Substantia nigra (tissue), 51 donors: ENCODE measurements at places on chromosomes 5 and 9.

DNA sequence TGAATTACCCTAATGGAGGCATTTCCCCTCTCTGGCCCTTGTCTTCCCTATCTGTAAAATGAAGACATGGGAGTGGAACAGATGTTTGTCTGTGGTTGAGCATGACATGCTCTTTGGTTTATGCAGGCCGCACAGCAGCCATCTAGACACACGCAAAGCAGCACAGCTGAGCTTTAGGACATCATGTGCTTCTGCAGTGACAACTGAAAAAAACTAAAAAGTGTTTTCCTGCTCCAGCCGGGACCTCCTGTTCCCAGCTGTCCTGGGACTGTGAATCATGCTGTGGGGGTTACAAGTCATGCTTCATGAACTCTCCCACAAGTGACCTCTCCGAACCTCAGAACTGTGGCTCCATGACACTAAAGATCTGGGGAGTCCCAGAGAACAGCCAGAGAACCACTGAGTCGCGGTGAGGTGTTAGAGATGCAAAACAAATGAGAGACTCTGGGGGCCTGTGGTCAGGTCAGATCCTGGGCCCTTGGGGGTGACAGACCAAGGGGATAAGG, 1.7 kb downstream of the SMIM3 start:
- DNase-seq: no peak

- DNase-seq: no peak
Measured at GRCh38 chr5:97192580-97193354, 9.7 kb upstream of the RIOK2 start.

DNA sequence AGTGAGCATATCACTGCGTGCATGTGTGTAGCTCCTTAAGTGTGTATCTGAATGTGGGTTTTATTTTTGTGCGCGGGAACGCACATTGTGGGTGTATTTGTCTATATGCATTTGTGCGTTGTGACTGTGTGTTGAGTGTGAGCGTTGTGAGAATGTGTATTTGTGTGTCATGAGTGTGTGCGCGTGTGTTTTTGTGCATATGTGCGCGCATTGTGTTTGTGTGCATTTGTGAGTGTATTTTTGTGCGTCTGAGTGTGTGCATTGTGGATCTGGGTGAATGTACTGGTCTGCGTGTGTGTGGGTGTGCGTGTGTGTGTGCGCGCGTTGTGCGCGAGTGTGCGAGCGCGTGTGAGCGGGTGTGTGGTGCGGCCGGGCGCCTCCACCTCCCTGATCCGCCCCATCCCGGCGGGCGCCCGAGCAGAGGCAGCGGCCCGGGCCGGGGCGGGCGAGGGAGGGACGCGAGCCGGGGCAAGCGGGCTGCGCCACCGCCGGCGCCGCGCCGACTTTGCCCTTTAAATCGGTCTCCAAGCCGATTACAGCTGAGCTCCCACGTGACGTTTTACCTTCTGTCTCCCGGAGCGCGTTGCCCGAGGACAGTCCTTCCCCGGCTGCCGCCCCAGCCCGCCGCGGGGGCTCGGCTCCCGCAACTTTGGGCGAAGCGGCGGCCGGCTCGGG, at the start of gene RASGRF2:
TSS of gene RASGRF2 (plus strand) at position 596 of the 675 bp plus-strand sequence. CDS start 376 bp downstream, outside the sequence.
- DNase-seq: no peak

DNA sequence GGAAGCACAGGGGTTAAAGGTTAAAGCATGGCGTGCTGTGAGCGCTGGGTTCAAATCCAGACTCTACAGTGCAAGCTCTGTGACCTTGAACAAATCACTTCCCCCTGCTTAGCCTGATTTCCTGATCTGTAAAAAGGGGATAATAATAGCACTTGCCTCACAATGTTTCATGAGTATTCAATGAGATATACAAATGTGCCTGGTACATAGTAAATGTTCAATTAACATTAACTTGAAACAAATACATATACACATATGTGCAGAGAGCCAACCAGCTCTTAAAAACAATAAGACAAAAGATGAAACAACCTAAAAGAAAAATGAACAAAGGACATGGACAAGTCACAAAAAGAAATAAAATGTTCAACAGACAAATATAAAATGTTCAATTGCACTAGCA, 4.0 kb downstream of the CIZ1 start:
- no peak for DNase-seq

GRCh38 chr9:87383344-87384150, 114.1 kb upstream of the DAPK1 start:
- no peak for DNase-seq

- DNase-seq: no peak
Measured at GRCh38 chr5:13551645-13552044, 392.8 kb downstream of the DNAH5 start.

GRCh38 chr9:107548298-107549142, 59.0 kb upstream of the KLF4 start:
- DNase-seq: no peak

DNA sequence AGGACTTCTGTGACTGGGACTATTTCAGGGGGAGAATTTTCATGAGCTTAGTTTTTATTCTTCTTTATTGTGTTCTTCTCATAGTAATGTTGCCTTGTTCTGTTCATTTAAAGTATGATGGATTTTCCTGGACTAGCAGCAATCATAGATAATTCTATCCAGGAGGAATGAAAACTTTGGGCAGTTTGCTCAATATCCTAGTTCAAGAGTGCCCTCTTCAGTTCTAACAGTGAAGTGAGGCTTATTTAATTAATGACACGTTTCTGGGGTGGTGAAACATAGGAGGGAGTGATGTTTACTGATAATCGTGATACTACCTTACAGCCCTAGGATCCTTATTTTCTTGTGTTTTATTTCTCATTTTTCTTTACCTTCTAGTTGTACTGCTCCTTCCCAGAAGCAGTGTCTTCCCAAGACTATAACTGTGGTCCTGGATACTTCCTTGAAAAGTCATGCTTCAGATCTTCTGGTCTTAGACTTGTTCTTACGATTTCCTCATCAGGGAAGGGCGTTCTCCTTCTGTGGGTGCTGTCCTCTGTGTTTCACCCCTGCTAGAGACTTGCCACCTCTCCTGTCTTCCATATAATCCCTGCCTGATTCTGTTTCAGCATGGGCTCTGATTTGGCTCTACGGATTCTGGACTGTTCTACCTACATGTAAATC, 57.4 kb downstream of the CFAP95 start:
- no peak for DNase-seq

GRCh38 chr5:168697034-168697720, 118.0 kb upstream of the PANK3 start:
- DNase-seq: no peak

DNA sequence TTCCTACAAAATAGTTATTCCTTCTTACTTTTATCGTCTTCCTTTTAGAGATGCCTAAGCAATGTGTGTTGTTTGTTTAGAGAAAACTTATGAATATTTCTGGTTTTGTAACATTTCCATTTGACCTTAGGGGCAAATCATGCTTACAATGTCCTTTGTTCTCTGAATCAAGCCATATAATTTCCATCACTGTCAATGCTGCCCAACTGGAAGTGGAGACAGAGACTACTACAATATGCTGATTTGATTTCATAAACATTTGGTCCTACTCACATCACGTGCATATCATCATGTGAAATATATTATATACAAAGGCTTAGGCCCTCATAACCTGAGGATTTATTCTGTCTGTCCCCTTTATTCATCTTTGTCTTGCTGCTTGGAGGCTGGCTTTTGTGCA, 183.2 kb upstream of the CD180 start:
- DNase-seq: no peak

GRCh38 chr9:137678202-137678601, 59.4 kb downstream of the EHMT1 start:
- no peak for DNase-seq

DNA sequence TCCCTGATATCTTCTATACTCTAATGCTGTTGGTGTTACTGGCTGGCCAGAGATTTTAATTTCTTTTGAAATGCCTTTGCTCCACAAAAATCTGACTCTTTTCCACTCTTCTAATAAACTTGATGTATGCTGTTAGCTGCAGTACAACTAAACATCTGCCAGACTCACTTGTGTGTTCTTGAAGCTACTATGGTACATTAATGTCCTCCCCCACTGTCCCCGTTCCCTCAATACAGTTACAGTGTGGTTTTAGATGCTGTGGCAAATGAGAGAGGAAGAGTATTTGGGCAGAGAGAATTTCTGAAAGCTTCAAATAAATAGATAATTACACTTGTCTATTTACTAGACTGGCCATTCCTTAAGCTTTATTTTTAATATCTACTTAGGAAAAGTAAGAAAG, 18.3 kb upstream of the ERAP1 start:
- DNase-seq: no peak

DNA sequence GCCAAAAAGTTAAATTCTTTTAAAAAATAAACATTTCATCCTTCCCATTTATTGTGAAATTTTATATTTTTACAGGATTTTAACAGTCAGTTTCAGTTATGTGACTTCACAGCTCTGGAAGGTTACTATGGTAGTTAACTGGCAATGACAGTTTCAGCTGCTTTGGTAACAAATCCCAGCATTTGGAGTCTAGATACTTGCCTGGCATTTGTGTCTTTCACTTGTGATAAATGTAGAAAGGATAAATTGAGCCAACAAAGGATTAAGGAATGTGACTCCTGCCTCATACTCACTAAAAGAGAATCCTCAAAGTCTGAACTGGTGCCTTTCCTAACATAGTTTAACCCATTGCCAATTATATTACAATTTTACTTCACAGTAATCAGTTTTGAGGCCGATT, 315.5 kb downstream of the FER start:
- DNase-seq: no peak

DNA sequence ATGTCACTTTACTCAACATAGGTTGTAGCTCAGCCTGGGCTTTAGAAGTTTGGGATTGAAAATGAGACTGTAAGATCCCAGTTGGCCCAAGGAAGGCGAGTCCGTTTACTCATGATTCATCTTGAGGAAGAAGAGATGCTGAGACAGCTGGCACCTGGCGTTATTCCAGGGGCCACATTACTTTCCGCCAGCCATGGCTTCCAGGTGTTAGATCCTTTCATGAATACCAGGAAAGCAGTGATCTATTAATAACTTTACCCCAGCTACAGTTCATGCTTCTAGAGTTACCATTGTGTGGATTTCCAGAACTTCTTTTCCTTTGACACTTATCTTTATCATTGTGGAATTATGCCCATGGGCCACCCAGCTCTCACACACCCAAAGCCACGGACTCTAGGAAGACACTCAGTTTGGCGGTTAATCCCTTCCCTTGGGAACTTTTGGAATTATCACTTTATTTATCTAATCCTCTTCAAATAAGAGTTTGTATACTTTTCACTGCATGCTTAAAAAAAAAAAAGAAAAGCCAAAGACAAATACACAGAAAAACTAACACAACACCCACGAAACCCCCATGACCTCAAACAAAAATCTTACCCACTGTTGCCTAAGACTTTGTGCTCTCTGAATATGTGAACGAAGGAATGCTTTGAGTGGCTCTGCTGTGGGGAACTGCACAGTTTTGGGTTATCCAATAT, 26.9 kb downstream of the RAI14 start:
- DNase-seq: no peak

- no peak for DNase-seq
Measured at GRCh38 chr5:78886341-78887230, 98.5 kb downstream of the ARSB start.

- DNase-seq: no peak
Measured at GRCh38 chr5:68303038-68303738, 87.6 kb downstream of the PIK3R1 start.

- DNase-seq: no peak
Measured at GRCh38 chr5:26757941-26758340, 280.4 kb downstream of the CDH9 start.

DNA sequence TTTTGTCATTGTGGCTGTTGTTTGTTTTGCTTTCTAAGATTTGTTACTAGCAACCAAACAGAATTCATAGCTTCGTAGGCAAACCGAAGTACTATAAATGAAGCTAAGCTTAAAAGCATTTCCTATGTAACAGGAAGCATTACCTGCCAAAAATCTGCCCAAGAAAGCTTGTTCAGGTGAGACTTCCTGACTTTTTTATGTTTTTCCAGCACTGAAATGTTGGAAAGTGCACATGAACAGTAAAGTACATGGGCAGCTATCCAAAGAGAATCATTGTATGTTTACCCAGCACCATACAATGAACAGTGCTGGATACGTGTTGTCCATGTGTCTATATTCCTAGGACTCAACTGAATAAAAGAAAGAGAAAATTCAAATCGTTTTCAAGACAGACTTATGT, 247.1 kb downstream of the NFIB start:
- DNase-seq: no peak

GRCh38 chr5:53542926-53543325, 17.5 kb upstream of the NDUFS4 start:
- no peak for DNase-seq

GRCh38 chr5:10578869-10579268, 15.0 kb downstream of the ANKRD33B start:
- no peak for DNase-seq

DNA sequence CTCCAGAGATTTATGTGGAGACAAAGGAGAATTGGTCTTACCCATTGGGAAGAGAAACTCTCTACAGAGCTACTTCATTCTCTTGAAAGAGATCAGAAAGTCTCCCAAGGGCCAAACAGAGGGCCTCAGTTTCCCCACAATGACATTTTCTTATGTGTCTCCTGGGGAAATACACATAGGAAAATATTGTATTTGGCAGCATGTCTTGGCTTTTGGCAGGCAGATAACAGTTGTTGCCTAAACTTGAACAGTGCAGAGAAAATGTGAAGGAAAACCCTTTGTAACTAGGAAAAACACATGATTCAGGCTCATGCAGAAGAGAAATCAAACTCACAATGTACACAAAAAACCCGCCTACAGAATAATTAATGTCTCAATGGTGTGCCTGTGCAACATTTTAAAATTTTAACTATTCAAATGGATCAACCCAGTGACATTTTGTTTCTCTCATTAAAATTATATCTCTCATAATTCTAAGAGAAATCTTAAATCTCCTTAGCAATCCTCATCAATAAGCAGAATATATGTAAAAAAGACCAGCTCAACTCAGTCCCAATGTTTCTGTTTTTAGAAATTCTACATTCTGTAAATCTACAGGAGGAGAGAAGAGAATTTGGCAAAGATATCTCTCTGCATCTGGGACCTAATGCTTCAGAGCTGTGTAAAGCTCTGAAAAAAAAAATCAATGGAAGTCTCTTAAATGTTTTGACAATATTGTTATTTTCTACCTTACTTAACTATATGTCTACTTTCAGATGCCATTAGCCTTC, 205.1 kb downstream of the ADAMTSL1 start:
- no peak for DNase-seq

DNA sequence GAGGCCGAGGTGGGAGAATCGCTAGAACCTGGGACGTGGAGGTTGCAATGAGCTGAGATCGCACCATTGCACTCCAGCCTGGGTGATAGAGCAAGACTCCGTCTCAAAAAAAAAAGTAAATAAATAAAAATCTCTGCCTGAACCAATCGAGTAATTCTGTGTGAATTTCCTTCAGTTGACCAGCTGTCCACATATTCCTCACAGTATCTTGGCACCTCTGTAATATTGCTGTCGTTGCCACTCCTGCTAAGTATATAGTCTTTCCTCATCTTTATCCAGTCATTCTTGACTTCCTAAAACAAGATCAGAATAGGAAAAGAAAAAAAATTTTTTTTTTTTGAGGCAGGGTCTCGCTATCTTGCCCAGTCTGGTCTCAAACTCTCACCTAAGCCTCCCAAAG, 29.9 kb downstream of the KDM3B start:
- no peak for DNase-seq

- DNase-seq: no peak
Measured at GRCh38 chr9:76592091-76592973, 133.3 kb downstream of the GCNT1 start.
